CD4-positive, alpha-beta T cell (primary cell): ENCODE measurements at places on chromosomes 3 and 15.

DNA sequence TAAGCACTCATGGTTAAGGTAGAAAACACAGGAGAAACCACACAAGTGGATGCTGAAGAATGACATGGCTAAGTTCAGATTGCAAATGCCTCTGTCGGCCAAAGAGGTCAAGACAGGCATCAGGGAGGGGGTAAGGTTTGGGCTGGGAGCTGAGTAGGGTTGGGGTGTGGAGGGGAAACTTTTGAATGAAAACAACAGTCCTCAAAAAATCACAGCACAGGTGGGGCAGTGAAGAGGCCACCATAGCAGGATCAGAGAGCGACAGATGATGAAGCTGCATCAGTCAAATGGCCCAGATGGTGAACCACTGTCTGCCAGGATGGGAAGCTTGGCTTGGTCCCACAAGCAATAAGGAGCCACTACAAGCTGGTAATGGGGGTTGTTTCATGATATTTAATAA lies 74.9 kb downstream of the ADCY5 start:
- DNase-seq: no peak

DNA sequence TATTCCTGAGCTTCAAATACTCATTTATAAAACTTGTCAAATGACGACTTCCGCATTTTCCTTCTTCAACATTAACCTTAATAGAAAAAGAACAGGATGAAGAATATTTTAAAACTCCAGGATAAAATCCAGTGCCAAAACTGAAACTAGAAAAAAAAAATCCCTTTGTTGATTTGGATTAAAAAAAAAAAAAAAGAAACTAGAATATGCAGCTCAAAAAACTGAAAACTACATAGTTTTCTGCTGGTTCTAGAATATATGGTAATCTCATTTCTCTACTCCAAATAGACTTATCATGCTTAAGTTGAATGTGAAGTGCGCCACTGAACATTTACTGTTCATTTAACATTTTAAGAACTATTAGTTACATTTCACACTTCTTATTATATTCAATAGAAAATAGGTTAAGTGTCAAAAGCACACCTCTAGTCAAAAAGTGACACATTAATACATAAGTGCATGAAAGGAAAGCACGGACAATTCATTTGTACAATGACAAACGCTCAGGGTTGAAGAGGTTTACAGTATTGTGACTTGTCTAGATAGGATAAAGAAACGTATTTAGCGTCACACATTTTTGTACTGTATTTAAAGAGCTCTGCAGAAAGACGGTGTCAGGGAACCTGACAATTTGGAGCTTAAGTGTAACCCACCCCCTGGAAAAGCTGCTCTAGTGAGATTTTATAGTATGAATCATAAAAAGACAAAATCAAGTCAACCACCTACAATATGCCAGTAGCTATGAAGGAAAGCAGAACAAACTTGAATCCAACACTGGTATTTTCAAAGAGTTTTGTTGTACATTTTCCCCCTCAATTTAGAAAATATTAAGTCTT lies 5.8 kb downstream of the TRA2B start:
- DNase-seq: no peak

- DNase-seq: no peak
Observed at GRCh38 chr3:187456250-187456649, 88.1 kb downstream of the RTP4 start.

DNA sequence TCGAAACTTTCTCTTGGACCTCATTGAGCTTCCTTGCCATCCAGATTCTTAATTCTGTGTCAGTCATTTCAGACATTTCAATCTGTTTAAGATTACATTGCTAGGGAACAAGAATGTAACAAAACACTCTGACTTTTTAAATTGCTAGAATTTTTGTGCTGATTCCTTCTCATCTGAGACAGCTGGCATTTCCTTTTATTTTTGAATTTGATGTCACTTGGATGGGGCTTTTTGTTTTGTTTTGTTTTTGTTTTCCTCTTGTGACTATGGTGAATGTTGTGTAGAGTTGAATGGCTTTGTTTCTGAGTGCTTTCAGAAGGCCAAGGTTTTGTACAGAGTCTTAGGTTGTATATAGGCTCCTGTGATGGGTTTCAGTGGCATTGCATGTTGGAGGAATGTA lies 1129.3 kb downstream of the NAALADL2 start:
- no peak for DNase-seq

GRCh38 chr15:46177219-46177618 lies 542.4 kb downstream of the SQOR start:
- no peak for DNase-seq

- no peak for DNase-seq
Observed at GRCh38 chr3:19467761-19468160, 319.5 kb downstream of the KCNH8 start.
